ENCODE measurements at places on chromosomes 4 and X.

DNA sequence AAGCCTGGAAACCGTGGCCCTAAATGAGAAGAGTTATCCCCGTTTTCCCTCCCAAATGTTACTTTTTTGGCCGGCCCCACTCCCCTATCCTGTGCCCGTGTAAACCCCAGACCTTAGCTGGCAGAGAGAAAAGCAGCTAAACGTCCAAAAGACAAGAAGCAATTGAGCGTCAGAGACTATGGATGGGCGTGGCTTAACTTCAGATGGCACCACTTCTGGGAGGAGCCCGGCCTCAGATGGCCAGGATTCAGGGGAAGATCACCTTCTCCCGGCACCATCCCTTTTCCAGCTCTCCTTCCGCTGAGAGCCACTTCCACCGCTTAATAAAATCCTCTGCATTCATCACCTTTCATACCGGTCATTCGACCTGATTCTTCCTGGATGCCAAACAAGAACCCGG is 350.1 kb upstream of the PCDH7 start:
- DNase-seq: no peak

DNA sequence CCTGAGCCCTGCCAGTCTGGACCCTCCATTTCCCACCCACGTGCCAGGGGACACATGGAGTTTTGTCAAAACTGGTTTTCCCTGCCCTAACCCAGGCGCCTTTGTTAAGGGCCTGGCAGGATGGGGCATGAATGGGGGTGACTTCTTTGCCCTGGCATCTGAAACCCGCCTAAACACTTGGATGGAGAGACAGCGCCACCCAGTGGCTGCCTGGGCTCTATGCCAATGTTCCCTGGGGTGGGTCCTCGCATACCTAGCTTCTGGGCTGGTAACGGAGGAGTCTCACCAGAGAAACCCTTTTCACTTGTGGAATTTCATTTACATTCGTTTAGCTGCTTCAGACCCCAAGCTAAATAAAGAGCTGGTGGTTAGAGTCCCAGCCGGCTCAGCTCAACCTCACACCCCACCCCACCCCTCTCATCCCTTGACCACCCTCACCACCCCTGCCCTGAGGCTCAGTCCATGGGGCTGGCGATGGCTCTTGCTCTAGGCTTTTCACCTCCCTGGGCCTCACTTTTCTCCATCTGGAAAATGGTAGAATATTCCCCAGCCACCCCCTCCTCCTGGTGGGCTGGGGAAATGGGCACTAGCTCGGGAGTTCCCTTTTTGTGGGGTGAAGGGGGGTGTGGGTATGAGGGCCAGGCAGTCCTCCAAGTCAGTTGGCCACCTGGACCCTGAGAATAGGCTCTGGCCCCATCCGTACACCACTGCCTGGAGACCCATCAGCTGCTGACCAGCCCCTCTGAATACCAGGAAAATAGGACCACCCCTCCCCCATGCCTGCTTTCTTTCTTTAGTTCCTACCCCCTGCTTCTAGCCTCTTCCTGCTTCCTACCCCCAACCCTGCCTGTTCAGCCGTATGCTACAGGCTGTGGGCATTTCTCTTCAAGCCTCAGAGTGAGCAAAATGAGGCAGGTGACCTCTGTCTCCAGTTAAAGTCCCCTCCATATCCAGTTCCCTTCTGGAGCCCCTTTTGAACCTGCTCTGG is 57.1 kb upstream of the PJA1 start:
- peak; percentile 52 for DNase-seq

DNA sequence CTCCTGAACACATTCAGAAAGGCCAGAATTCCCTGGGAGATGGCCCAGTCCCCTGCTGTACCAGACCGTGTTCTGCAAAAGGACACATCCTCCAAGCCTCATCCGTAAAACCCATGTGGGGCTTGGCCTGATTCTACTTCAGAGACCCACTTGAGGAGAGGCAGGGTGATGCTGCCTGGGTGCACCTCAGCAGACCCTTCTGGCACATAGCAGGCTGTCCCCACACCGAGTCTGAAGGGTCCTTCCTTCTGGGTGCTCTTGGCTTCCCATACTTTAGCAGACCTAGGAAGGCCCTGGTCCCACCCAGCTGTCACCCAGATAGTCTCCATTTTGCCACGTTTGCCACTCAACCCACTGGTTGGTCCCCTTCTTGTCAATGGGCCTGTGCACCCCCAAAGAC is 270.1 kb upstream of the AGTR2 start:
- DNase-seq: no peak

- no peak for DNase-seq
Observed at GRCh38 chr4:151824656-151825055, 63.8 kb upstream of the GATB start.

DNA sequence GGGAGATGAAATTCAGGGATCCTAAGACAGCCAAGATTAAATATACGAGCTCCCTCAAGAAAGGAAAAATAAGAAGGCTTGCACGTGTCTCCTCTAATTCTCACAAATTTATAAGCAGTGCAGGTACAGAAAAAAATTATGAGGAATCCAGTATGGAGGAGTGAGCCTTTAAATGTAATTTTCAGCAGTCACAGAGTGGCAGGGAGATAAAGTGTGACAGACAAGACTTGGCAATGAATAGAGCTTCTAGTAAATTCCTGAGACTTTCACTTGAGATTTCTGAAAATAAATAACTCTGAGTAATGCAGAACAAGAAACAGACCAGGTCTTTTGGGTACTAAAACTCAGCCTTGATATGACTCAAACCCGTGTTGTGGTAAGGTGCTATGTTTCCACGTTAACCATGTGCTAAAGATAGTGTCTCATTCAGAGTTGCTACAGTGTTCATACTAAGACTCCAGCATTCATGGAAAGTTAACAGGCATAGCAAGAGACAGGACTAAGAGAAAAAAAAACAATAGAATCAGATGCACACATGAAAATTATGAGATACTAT is 119.8 kb downstream of the SPOCK3 start:
- DNase-seq: no peak

DNA sequence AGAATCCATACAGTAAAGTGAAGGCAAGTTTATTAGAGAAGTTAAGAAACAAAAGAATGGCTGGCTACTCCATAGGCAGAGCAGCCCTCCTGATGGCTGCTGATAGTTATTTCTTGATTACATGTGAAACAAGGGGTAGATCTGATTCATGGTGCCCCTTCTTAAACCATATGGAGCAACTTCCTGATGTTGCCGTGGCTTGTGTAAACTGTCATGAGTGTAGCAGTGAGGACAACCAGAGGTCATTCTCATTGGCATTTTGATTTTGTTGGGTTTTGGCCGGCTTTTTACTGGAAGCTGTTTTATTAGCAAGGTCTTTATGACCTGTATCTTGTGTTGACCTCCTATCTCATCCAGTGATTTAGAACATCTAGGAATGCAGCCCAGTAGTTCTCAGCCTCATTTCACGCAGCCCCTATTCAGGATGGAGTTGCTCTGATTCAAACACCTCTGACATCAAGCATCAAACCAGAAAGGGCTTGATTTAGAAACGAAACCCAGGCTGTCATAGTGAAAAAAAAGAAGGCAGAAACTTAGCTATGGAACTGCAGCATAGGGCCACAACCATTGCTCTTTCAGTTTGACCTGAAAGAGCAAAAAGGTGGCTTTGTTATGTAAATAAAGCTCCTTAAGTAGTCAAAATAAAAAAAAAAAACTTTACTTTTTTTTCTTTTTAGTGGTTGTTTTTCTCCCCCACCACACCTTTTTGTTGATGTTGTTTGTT is 37.8 kb downstream of the SPCS3 start:
- DNase-seq: no peak

- DNase-seq: no peak
Observed at GRCh38 chr4:145283909-145284308, 103.5 kb upstream of the OTUD4 start.

GRCh38 chrX:16903274-16904022 is 33.3 kb upstream of the RBBP7 start:
- DNase-seq: no peak

GRCh38 chrX:123140454-123140853 is 43.6 kb upstream of the GRIA3 start:
- DNase-seq: no peak

DNA sequence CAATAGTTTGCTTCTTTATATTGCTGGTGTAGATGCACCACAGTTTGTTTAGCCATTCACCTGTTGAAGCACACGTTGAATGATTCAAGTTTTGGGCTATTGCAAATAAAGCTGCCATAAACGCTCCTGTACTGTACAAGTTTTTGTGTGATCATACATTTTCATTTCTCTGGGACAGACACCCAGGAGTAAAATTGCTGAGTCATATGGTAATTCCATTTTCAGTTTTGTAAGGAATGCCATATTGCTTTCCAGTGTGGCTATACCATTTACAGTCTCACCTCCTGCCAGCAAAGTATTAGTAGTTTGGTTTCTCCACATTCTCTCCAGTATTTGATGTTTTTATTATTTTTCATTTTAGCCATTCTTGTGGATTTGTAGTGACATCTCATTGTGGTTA is 32.0 kb upstream of the CAPN6 start:
- no peak for DNase-seq

GRCh38 chr4:48985976-48986653 is at the start of gene CWH43:
Gene CWH43, plus strand, starts transcription at chr4:48986275. Its CDS starts 155 bp downstream, at chr4:48986430.
- DNase-seq: no peak

DNA sequence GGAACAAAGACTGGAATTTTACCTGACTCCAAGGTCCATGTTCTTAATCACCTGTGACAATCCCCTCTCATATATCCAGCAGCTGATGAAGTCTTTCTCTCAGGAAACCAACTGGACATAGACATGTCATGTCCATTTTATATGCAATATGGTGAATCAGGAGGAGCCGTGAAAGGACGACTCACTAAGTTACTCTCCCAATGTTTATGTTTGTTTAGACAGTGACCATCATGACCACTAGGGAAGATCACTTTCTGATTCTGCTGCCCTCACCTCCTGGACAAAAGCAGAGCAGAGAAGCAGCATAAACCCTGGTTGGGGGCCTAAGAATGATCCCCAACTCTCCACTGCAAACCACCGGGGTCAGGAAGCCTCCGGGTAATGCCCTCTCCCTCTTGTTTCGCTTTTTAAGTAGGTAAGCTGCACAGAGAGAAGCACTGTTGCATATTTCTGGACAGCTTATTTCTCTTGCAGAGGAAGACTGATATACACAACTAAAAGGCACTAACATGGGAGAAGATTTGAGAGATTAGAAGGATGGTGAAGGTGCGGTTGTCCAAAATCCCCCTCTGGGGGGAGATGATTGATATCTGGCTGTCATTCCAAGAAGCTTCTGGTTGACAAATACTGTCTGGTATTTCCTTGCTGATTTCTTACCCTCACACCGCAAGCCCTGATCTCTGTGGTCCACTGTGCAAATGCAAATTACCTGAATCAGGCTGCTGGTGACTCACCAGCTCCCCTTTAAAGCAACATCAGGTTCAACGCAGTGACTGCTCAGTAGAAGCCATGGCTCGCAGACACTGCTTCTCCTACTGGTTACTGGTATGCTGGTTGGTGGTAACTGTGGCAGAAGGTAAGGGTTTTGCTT is at the start of gene ODAPH:
Gene ODAPH (plus strand): TSS at position 773 of the 871 bp plus-strand sequence. CDS start 17 bp downstream, at position 790.
- no peak for DNase-seq

- no peak for DNase-seq
Observed at GRCh38 chrX:12895866-12896265, 10.6 kb upstream of the TLR8 start.

GRCh38 chr4:65069177-65069576 is 601.1 kb downstream of the EPHA5 start:
- no peak for DNase-seq

DNA sequence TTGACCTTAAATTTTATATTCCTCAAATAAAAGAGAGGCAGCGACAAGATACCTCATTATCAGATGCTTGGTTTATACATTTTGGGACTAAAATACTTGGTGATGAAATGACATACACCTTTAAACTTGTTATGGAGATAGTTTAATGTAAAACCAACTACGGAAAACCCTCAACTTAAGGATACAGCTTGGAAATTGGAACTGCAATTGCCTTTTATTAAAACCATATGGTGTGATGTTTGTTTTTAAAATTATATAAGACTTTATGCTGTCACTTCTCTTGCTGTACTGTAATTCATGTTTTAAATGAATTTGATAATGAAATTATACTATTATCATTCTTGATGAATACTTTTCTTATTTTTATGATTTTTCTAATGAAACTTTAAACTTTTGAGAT is 25.9 kb downstream of the METTL14 start:
- DNase-seq: no peak

DNA sequence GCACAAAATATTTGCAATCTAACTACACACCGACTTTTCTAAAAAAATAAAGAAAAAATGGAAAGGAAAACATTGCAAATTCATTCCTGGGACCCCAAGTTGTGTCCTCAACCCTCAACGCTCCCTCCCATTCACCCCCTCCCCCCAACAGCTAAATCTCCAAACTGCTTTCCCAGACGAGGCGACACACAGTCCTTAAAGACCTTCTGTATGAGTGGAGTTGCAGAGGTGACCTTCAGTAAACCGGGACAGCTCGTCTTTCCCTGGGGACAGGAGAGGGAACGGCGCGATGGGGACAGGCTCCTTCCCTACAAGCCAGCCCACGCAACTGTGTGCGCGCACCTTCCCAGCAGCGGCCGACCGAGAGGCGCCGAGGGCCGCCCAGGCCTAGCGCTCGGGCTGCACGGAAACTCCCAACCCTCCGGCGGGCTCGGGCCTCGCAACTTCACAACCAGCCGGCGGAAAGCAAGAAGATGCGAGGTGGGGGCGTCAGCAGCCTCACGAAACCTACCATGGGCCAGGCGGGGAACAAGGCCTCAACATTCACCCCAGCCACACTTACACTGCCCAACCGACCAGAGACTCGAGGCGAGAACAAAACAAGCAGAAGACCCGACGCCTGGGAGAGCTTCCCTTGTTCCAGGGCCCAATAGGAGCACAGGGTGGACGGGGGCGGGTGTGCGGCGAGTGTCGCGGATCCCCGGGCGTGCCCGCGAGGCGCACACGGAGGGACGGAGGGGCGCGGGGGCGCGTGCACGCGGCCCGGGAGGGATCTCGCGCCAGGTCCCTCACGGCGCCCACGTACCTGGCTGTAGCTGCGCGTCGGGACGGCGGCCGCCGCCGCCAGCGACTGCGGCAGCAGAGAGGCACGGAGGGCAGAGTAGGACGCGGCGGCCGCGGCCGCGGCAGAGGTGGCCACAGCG is 763 bp downstream of the GRSF1 start:
- DNase-seq: peak; percentile 45

GRCh38 chr4:151324124-151324751 is 1.2 kb downstream of the SH3D19 start:
- DNase-seq: no peak

All from breast epithelium (tissue), 4 donors.